ENCODE measurements at places on chromosomes 16 and 17.

- DNase-seq = no peak
These were observed 3.4 kb downstream of the SLC38A10 start for GRCh38 chr17:81291662-81292061.

DNA sequence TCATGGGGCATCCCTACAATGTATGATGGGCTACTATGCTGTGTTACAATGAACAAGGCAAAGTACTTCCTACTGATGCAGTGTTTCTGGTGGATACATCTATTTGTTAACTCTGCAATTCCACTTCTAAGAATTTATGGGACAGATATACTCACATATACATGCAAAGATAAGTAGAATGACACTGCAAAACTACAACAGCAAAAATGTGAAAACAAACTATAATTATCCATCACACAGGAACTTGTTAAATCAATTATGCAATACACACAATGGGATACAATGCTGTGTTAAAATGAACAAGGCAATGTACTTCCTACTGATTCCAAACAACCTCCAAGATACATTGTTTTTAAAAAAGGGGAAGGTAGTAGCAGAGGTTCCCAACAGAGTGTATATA is 3.2 kb downstream of the DDX52 start:
- DNase-seq = no peak

DNA sequence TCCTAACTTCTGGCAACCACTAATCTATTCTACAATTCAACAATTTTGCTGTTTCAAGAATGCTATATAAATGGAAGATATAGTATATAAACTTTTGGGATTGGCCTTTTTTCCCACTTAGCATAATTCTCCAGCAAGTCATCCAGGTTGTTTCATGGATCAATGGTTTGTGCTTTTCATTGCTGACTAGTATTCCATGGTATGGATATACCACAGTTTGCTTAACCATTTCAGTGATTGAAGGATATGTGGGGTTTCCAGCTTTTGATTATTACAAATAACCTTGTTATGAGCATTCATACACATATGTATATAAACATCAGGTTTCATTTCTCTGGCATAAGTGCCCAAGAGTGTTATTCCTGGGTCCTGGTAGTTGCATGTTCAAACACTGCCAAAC is 2.1 kb upstream of the FAM83G start:
- no peak for DNase-seq

- peak; percentile 83 for DNase-seq
These were observed 12.5 kb downstream of the TOM1L2 start for GRCh38 chr17:17959520-17960361.

- no peak for DNase-seq
These were observed 52.9 kb downstream of the SNX11 start for GRCh38 chr17:48160177-48161081.

DNA sequence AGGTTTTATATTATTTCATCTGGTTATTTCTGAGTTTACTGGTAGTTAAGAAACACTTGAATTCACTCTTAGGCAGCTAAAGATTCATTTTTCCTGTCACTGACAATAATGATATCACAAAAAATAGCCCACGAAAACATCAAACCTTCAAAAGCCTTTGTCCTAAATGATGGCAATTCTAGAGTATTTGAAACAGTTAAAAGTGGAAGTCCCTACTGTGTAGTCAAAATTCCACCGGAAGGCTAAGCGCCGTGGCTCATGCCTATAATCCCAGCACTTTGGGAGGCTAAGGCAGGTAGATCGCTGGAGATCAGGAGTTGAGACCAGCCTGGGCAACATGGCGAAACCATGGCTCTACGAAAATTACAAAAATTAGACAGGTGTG is 103.5 kb downstream of the HIC1 start:
- DNase-seq = no peak

- no peak for DNase-seq
These were observed 45.8 kb upstream of the SLC38A10 start for GRCh38 chr17:81340607-81341515.

- no peak for DNase-seq
These were observed 13.4 kb upstream of the CRHR1 start for GRCh38 chr17:45770632-45771270.

- DNase-seq = no peak
These were observed 8.3 kb downstream of the BANP start for GRCh38 chr16:87959391-87959990.

- DNase-seq = no peak
These were observed 43.8 kb upstream of the TOB1 start for GRCh38 chr17:50909765-50910605.

- no peak for DNase-seq
These were observed 72.8 kb downstream of the AMFR start for GRCh38 chr16:56352351-56353053.

GRCh38 chr16:11585460-11586377 is 1.0 kb downstream of the LITAF start:
- DNase-seq = no peak

- no peak for DNase-seq
These were observed 32.3 kb downstream of the FBXO31 start for GRCh38 chr16:87351320-87351698.

- no peak for DNase-seq
These were observed 44.6 kb downstream of the SMIM36 start for GRCh38 chr17:55466671-55467070.

GRCh38 chr17:17723354-17724261 is 42.4 kb downstream of the RAI1 start:
- no peak for DNase-seq

DNA sequence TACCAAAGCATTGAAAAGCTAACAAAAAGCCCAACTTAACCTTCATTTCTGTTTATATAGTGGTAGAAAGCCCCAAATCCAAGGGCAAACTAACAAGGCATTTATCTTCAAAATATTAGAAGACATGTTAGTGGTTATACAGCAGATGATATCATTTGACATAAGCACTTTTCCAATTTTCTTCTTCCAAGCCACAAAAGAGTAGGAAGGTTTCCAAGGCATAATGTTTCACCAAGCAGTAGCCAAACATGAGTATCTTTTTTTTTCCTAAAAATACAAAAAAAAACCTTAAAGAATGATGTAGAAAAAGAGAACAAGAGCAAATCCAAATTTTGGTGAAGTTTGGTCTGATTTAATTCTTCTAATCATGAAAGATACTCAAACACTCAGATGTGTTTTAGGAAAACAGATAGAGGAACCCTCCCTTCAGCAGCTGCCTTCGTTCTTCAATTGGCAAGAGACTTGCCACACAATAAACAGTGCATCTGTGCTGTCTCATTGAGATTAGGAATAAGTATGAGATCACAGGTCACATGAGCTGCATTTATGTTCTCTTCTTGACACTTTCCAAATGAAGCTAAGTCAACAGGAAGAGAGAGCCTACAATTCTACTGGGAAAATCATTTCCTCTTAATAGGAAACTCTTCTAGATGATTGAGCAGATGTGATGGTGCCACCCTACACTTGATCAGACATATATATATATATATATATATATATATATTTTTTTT is 106.7 kb downstream of the TTC19 start:
- DNase-seq = no peak

DNA sequence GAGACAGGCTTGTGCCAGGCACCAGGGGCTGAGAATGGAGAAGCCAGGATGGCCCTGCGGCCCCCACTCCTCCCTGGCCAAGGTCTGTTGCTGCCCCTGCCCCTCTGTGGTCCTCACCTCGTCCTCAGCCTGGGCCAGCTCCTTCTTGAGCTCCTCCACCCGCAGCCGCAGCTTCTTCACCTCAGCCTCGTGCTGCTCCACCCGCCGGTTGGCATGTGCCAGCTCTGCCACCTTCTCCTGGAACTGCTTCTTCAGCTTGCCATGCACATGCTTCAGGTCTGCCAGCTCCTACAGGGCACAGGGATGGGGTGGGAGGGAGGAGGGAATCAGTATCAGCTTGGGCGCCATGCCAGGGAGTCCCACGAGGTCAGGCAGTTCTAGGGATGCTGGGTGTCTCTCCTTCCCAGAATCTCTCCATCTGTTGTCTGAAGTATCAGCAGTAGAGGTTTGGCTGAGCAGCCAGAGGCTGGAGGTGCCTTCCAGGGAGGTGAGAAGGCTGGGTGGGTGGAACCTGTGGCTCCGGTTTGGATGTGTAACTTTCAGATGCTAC is 20.1 kb downstream of the CCDC102A start:
- DNase-seq = no peak

DNA sequence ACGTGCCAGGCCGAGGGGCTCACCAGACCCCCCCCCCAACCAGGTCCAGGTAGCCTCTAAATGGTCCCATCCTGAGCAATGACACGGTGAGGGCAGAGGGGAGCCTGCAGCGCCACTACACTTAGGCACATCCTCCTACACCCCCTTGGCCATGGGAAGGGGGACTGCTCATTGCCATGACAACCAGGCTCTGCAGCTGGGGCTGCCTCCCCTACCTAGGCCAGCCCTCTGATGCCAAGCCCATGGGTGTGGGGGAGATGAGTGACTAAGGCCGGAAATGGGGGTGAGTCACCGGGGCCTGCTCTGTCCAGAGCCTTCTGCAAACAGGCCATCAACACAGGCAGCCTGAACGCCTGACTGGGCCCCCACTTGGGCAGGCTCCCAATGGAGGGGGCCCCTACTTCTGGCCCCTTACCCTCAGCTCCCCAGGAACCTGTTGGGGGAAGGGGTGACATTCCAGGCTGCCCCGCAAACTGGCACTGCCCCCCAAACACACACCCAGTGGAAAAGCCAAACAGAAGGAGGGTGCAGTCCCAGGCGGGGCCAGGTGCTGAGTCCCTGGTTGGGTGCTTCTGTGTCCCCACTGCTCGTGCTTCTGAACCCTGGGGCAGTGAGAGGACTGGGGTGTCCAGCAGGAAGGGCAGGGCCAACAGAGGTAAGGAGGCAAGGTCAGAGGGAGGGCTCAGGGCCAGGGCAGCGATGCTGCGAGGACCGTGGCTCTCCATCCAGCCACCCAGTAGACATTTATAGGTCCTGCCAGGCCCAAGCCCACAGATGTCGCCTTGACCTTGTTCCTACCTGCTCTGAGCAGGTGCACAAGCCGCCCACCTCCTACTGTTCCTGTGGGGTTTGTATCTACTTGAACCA is 8.2 kb downstream of the PLCD3 start:
- DNase-seq = peak; percentile 82

GRCh38 chr16:85570735-85571562 is 42.2 kb upstream of the GSE1 start:
- DNase-seq = no peak

DNA sequence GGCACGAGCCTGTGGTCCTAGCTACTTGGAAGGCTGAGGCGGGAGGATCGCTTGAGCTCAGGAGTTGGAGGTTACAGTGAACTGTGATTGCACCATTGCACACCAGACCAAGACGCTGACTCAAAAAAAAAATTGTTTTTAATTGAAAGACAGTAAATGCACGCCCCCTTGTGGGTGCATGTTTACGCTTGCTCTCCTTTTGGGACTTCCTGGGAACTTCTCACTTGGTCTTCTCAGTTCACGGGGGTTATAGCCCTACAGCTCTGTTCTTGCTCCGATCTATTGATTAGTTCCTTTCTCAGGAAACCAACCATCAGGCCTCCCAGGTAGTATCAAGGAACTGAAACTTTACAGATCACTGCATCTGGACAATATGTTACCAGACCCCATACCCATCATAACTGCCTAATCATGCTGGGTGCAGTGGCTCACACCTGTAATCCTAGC is 14.2 kb upstream of the RIPOR1 start:
- DNase-seq = peak; percentile 53

DNA sequence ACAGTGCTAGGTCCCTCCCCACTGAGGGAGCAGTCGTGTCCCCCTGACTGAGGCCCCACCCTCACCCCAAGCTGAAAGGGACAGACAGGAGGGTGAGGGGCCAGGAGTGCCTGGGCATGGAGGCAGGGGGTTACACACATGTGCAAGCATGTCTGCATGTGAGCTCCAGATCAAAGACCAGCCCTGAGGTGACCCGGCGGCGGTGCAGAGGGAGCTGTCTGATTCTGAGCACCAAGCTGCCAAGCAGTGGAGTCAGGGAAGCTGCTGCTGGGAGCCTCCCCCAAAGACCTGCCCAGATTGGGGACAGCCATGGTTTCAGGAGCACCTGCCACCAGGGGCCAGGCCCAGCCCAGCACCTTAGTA is 5.5 kb downstream of the DLX3 start:
- DNase-seq = no peak

DNA sequence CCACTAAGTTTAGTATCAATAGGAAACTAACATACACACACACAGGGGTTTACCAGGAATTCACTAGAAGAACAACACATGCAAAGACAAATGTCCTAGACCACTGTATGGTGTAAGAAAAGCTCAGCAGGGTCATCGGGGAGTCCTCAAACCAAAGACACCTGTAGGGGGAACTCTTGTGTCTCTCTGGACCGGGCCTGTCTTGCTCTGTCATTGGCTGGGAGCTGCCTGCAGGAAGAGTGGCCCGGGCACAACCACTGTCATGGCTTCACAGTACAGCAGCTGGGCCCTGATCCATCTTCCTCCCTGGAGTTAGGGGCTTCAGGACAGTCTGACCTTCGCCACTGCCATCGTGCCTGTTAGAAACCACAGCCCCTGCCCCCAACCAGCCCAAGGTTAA is 263.6 kb upstream of the DYNLRB2 start:
- DNase-seq = no peak

DNA sequence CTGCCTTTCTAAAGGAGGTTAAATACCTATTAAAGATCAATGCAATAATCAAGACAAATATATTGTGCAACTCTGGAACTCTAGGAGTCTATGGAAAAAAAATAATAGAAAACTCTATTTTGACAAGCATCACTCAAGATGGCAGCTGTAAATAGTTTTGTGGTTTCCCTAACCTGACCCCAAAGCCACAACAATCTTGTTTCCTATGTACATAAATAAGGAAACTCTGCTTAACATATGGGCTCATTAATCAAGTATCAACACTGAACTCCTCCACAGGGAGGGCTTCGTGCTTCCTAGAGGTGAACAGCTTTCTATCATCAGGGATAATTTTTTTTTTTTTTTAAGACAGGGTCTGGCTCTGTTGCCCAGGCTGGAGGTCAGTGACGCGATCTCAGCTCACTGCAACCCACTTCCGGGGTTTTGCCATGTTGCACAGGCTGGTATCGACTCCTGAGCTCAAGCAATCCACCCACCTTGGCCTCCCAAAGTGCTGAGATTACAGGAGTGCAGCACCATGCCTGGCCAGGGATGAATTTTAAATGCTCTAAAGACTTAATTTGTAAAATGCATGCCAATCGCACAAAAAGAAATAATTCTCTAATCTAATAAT is 42.5 kb downstream of the ARHGAP17 start:
- DNase-seq = no peak
